ENCODE measurements at places on chromosomes 2 and 18.
A peak's percentile ranks its signal among the peaks of the same experiment; 100 is the strongest.

- DNase-seq, result peak; percentile 27
Observed at GRCh38 chr2:222057347-222058073, 241.3 kb downstream of the PAX3 start.

- DNase-seq, result no peak
Observed at GRCh38 chr2:78782196-78782595, 243.3 kb upstream of the REG3G start.

DNA sequence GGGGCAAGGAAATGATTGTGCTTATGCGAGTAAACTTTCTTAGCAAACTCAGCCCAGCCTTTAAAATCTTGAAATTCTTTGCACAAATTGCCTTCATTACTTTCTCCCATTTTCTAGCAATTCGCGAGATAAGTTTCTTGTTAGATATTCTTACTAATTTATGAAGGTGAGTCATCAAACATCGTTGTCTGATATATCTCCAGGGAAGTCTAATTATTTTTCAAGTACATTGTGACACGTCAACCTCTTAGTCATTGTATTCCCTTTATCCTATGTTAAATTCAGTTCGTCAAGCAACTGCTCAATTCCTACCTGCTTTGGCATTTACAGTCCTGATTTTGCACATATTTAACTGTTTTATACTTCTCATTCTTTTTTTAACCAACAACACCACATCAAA is 854.5 kb upstream of the CRIM1 start:
- no peak for DNase-seq

DNA sequence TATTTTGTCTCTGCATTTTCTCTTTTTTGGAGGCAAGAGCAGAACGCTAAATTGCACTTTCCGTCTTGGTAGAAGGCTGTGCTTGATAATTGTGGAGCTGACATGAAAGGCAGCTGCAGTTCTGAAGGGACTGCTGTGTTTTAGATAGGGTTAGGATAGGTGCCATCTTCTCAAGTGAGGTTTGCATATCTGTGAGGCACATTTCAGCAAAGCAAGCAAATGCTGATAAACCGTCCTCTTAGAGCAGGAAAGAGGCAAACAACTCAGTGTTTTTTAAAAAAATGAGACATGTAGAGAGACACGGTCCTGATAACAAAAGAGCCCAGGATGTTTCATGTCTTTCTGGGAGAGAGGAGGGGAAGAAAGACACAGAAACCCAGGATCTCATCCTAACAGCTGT is 217.7 kb downstream of the SOCS6 start:
- DNase-seq, result no peak

- peak; percentile 51 for DNase-seq
Observed at GRCh38 chr2:174632841-174633622, 35.4 kb upstream of the WIPF1 start.

- DNase-seq, result no peak
Observed at GRCh38 chr2:27897717-27898116, 7.2 kb downstream of the BABAM2 start.

GRCh38 chr2:201656102-201656501 is 12.8 kb upstream of the TMEM237 start:
- no peak for DNase-seq

GRCh38 chr2:205685314-205686055 is 3.2 kb downstream of the NRP2 start:
- peak; percentile 70 for DNase-seq

DNA sequence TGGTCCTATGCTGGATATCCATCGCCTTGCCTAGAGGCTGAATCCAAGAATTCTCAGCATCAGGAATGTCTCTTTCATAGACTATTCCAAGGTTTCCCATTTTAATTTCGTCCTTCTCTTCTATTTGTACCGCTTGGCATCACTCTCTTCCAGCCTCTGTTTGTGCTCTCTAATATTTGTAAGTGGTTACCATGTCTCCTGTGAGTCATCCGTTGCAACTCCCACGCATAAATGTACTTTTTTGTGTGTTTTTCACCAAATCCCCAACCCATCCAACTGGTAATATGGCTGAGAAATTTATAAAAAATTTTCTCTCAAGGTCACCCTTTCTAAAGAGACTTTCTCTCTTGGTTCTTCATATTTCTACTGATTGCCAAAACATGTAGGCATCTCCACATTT is 21.8 kb downstream of the COLEC12 start:
- DNase-seq, result peak; percentile 37

DNA sequence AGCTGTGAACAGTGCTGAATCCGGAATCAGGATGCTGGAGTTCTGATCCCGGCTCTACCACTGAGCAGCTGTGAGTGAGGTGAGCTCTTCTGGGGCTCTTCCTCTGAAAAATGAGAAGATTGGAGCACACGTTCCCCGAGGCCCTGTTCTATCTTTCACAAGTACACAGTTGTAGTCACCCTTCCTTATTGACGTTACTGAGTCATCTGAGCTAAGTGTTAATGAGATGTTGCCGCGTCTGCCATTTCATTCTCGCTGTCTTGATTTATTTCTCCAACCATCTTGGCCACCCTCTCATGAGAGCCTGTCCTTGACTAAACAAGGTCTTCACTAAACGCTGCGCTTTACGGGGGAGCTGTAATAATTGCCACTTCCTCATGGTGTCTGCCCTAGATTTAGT is 31.9 kb upstream of the EFR3B start:
- DNase-seq, result peak; percentile 6

GRCh38 chr18:59072727-59073421 is 66.8 kb upstream of the SEC11C start:
- DNase-seq, result no peak

GRCh38 chr18:56431551-56431950 is 206.8 kb downstream of the TXNL1 start:
- peak; percentile 6 for DNase-seq

All from EH (cell line).